Activated CD4-positive, CD25-positive, alpha-beta regulatory T cell treated with anti-CD3 and anti-CD28 coated beads, Interleukin-2, amount 50 U/mL, for 16 hours (primary cell): ENCODE measurements at places on chromosomes 3 and 15.

GRCh38 chr15:51967583-51967982, 4.0 kb downstream of the LEO1 start:
- no peak for DNase-seq

DNA sequence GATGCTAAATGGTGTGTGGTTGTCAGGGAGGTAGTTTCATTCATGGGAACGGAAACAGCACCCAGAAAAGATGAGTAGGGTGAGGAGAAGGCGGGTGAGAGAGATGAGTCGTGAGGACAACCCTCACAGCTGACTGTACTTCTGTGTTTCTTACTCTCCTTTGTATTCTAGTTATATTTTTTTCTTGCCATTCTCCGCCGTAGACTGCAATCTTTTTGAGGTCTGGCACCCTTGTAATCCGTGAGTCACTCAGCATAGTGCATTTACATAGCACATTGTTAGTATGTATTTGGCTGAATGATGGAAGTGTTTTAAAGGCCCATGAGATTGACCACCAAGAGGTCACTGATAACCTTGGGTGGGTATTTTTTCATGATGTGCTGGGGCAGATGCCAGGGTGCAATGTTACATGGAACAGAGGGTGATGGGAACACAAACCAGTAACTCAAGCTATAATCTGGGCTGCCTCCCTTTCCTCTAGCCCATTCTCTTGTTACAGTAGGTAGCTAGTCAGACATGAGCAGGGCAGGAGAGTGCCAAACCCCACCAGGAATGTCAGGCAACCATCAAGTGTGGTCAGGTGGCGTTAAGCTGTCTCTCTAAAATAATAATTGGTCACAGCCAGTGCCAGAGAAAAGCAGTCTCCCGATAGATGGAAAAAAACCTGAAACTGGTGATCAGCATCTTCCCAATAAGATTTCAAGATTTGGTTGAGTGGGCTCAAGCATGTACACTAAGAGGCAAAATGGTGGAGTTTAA, 18.8 kb upstream of the DGKG start:
- no peak for DNase-seq

DNA sequence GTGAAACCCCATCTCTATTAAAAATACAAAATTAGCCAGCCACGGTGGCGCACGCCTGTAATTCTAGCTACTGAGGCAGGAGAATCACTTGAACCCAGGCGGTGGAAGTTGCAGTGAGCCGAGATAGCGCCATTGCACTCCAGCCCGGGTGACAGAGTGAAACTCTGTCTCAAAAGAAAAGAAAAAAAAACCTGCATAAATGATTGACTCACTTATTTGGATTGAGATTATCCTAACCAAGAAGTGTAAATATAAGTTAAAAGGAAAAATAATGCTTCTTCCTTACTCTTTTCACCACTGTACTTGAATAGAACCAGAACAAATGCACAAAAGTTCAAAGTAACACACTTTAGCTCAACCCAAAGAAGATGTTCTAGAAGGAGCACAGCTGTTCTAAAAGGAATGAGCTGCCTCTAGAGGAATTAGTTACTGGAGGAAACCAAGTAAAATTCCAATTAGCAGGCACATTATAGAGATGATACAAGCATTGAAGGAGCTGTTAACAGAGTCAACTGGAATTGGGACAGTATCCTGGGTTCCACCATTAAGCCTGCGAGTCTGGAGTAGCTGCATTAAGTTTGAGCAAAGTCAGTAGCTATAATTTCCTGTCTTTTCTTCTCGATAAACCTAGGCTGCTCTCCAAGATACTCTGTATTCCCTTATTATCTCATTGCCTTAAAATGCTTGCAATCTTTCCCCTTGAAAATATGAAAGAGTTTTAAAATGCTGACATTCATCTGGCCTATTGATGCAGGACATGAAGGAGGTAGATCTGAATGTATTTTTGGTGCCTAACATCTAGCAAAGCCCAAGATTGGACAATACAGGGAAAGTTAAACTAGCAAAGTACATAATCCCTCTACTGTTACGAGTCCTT, 9.5 kb downstream of the MTHFS start:
- no peak for DNase-seq

DNA sequence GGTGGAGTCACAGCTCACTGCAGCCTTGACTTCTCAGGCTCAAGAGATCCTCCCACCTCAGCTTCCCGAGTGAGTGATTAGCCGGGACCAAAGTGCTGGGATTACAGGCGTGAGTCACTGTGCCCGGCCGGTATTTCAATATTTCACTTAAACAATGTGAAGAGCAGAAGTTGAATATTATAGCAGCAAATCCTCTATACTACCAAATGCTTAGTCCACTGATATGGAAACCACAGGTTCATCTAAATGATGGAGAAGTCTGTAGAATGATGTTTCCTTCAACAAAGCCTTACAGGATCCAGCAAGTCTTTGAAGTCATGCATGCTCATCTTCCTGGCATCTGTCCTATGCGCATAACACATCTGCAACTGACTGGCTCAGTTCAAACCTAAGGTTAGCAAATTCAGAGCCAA, 20.3 kb upstream of the UACA start:
- DNase-seq = no peak

DNA sequence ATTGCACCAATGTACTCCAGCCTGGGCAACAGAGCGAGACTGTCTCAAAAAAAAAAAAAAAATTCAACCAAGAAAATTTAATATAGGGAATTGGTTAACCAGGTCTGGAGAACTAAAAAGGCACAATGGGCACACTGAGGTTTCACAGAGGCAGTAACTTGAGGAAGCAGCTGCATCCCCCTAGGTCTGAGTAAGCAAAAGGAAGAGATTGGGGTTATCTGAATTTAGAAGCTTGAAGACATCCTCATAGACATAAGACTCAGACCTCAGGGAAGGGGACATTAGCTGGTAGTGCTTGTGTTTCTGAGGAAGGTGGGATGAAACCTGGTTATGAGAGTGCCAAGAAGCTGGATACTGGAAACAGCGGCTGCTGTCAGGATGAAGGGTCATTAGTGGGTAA, 50.1 kb upstream of the LEKR1 start:
- no peak for DNase-seq

DNA sequence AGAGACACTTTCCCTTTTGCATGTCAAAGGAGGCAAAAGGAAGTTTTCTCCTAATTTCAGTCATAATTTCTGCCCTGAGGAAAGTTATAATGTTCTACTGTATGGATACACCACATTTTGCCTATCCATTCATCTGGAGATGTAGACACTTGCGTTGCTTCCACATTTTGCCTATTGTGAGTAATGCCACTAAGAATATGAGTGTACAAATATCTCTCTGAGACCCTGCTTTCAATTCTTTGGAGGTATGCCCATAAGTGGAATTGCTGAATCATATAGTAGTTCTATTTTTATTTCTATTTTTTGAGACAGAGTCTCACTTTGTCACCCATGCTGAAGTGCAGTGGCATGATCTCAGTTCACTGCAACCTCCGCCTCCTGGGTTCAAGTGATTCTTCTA, 3.6 kb upstream of the CD276 start:
- no peak for DNase-seq

DNA sequence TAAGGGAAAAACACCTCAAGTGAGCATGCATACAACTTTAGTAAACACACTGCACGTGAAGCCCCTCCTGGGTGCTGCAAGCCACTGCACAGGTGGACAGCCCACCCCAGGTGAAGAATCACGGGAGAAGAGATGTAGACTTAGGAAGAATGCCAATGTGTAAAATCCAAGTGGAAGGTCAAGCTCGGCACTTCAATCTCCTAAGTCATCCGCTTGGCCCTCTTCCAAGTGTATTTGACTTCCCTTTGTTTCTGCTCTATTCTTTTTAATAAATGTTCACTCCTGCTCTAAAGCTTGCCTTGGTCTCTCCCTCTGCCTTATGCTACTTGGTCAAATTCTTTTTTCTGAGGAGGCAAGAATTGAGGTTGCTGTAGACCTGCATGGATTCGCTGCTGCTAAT, 316.6 kb downstream of the EDEM1 start:
- DNase-seq = no peak

DNA sequence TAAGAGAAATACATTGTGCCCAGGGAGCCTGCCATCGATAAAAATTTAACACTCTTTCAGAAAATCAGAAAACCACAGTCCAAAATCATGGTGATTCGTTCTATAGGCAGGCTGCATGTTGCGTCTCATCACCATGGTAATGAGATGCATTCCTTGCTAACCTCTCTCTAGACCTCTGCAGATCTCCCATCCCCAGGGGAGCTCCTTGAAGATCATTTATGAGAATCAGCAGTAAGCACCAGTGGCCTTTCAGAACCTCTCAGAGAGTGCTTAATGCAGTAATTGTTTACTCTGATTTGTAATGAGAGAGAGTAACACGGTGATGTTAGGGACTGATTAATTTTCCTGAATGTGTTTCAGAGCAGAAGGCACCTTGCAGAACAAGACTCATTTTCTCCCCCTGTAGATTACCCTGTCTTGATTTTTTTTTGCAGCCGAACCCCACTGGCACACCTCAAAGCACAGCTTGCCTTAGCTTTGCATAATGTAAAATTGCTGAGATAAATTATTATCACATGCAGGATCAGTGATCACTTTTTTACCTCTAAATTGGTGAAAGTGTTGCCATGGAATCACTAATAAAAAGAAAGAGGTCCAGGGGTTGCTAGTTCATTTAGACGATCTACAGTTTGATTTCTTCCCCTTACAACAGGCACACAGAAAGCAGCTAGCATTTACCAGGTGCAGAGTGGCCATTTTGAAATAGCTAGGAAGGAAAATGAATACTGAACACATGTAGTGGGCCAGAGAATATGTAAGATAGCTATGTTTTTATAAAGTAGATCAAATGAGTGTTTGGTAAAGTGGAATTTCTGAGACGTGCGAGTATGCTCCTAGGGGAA, 98.9 kb upstream of the CHL1 start:
- no peak for DNase-seq
